ENCODE measurements at places on chromosomes 5 and 9.

DNA sequence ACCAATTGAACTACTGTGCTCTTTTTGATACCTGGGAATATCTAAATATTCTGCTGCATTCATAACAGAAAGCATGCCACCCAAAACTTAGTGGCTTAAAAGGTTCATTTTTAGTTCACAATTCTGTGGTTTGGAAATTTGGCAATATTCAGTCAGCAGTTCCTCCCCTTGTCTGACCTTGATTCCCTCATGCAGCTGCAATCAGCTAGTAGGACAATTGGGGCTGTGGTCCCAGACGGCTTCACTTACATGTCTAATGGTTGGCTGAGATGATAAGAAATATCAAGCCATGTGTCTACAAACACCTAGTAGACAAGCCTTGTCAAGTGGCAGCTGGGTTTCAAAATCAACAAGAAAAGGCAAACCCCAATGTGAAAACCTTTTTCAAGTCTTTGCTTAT, 51.3 kb downstream of the ANXA1 start:
- DNase-seq, result no peak

DNA sequence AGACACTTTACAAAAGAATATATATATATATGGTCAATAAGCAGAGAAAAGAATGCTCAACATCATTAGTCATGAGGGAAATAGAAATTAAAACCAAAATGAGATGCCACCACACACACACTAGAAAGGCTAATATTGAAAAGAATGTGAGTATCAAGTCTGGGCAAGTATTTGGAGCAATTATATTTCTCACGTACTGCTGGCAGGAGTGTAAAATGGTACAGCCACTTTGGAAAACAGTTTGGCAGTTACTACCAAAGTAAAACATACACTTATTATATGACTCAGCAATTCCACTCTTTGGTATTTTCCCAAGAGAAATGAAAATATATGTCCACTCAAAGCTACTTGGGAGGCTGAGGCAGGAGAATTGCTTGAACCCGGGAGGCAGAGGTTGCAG, 29.8 kb downstream of the NEUROG1 start:
- DNase-seq, result no peak

GRCh38 chr5:15044521-15044920, 172.9 kb upstream of the ANKH start:
- no peak for DNase-seq

DNA sequence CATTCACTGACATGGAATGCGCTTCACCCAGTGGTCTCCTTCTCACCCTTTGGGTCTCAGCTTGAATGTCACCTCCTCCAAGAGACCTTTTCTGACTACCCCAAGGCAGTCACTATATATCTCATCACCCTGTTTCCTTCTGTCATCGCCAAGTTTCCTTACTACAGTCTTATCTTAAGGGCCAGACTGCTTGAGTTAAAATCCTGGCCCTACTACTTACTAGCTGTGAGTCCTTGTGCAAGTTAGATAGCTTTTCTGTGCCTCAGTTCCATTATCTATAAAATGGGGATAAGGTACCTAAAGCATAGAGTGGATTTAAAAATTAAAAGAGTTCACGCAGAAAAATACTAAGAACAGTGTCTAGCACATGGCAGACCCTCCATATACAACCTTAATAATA, 132.4 kb downstream of the GABBR2 start:
- DNase-seq, result no peak

DNA sequence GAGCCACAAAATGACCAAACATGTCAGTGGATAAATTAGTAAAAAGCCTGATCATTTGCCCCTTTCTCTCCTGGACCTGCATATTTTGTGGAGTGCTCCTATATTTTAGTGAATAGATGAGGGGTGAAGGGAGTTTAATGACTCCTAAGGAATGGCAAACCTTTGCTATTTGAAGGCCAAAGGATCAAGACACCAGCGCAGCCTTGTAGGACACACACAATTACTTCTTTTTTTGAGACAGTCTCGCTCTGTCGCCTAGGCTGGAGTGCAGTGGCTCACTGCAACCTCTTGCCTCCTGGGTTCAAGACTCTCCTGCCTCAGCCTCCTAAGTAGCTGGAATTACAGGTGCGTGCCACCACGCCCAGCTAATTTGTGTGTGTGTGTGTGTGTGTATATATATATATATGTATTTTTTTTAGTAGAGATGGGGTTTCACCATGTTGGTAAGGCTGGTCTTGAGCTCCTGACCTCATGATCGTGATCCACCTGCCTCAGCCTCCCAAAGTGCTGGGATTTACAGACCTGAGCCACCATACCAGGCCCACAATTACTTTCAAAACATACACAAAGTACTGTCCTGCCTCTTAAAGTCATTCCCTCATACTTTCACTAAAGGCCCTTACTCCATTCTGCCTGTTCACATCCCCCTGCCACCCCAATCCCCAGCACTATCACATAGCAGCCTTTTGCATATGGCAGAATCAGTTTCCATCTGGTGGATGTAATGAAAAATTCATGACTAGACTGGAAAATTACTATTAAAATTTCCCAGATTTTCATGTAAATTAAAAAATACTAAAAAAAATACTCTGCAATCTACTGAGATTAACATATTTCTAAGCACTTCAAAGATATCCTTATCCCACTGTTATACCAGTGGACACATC, 60.4 kb downstream of the CSNK1A1 start:
- DNase-seq, result no peak

Measured in GM04504 (cell line).